ENCODE measurements at places on chromosomes 16 and 17.

DNA sequence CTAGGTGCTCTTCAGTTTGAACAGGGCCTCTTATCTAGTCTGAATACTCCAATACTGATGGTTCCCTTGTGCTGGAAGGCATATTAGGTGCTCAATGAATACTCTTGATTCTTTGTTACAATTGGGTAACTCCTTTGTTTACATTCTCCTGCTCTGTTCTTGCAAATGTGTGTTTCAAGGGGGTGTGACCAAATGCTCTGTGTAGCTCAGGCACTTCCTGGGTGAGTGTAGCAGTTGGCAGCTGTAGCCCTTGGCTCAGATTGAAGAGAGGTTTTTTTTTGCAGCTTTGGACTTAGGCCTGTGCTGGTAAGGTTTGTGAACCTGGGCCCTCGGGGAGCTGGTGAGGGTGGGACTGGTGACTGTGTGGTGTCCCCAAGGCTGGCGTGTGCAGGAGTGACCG lies 20.2 kb downstream of the TBCD start:
- DNase-seq: no peak

DNA sequence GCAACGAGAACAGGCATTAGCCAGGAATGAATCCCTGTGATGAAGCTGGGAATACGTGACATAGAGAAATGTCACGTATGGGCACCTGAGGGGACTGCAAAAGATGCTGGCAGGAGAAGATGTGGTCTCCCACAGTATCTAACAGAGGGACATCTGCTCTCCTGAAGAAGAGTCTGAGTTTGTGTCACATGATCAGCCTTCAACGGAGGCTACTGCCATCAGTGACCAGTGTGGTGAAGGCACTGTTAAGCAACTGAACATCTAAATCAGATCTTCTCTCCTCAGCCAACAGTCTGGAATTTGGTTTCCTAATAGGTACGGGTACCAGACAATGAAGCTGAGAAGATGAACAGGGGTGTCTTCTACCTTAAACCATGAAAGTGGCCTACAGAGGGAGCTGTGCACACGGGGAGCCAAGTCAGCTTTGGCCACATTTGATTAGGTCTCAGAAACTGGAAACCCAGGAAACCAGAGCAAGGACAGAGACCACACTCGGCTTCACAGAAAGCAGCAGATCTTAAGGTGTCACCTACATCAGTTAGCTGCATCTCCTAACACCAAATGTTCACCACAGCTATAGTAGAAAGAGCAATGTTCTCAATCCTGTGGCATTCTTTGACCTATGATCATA lies 41.8 kb downstream of the BRD7 start:
- no peak for DNase-seq

GRCh38 chr17:34117811-34118210 lies 137.3 kb upstream of the CCL2 start:
- DNase-seq: no peak

GRCh38 chr16:88346680-88347505 lies 35.9 kb upstream of the ZNF469 start:
- no peak for DNase-seq

GRCh38 chr17:57548421-57549410 lies 196.4 kb downstream of the CCDC182 start:
- no peak for DNase-seq

DNA sequence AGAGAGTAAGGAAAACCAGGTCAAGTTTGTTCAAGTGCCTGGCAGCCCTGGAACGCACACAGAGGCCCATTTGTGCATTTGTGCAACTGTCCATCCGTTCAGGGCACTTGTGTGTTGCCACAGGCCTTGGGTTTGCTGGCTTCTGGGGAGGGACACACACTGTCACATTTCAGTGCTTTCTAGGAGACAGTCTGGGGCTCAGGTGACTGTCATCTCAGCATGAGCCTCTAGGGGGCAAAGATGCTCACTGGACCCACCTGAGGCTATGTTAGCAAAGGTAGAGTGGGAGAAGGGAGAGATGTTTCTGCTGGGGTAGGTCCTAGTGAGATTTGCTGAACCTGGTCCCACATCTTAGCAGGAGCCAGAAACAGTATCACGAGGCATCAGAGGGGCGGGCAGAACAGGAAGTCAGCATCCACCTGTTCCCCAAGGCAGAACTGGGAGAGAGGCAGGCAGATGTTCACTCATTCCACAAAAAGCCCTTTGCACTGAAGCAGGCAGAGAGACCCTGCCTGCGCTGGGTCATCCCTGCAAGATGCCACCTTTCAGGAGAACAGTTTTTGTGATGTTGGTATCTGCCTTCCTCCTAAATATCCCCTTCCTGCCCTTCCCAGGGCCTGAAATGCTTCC lies 48.5 kb downstream of the RAI1 start:
- no peak for DNase-seq
